HCT116 (cell line): ENCODE measurements at places on chromosomes 7 and 10.
A peak's percentile ranks its signal among the peaks of the same experiment; 100 is the strongest.

DNA sequence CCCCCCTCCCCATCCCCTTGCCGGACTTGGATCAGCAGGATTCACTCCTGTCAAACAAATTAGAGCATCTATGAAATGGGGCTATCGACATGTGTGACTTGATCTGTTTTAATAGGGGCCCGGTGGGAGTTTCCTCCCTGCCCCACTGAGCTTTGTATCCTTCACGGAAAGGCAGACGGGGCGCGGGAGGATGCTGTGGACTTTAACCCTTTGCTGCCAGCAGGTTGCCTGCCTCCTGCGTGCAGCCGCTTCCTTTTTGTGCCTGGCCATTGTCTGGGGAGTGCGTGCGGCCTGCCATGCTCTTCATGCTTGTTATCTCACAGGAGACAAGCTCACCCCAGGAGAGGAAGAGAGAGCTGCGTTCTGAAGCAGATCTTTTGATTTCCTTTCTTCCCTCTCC lies 512.8 kb upstream of the GALNT17 start:
- DNase-seq = no peak

DNA sequence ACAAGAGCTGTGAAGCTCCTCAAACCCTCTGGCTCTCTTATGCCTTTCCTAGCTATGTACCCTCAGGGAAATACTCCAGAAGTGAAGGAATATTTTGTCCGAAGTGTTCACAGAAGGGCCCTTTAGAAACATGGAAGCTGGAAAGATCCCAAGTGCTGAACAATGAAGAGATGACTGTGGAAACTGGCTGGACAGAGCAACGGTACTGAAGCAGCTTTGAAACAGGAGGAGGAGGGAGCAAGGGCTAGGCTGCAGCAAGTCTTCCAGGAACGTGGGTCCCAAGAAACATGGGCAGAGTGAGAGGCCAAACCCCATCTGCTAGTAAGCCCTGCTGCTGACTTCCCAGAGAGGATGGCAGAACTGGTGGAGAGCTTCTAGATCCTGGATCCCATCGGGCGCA lies 3.0 kb upstream of the PSAP start:
- DNase-seq = no peak

GRCh38 chr7:44713141-44713540 lies 35.5 kb upstream of the ZMIZ2 start:
- no peak for DNase-seq

GRCh38 chr10:96025566-96025965 lies 17.8 kb upstream of the CCNJ start:
- peak; percentile 34 for DNase-seq

- no peak for DNase-seq
Observed at GRCh38 chr10:28426392-28427159, 106.3 kb upstream of the WAC start.

GRCh38 chr7:133354546-133355324 lies 101.9 kb downstream of the EXOC4 start:
- DNase-seq = no peak

GRCh38 chr10:6579183-6579903 lies 733 bp downstream of the PRKCQ start:
- DNase-seq = no peak

GRCh38 chr7:42242381-42242780 lies 5.4 kb upstream of the GLI3 start:
- no peak for DNase-seq

DNA sequence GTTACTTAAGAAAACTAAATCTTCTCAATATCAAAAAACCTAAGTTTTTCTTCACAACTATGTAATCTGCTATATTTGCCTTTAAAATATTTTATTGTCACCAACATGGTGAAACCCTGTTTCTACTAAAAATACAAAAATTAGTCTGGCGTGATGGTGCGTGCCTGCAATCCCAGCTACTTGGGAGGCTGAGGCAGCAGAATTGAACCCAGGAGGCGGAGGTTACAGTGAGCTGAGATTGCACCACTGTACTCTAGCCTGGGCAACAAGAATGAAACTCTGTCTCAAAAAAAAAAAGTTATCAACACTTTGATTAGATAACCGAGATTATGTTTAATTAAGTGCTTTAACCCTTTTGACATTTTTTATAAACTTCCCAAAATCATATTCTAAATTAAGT lies 28.3 kb upstream of the CLDN4 start:
- no peak for DNase-seq

GRCh38 chr10:51768886-51769465 lies 69.6 kb upstream of the CSTF2T start:
- DNase-seq = no peak

- DNase-seq = no peak
Observed at GRCh38 chr7:47748041-47748440, 166.1 kb upstream of the TNS3 start.

- DNase-seq = no peak
Observed at GRCh38 chr10:3136763-3137611, 35.6 kb downstream of the PITRM1 start.

- DNase-seq = no peak
Observed at GRCh38 chr7:1814089-1814811, 144.2 kb downstream of the ELFN1 start.

DNA sequence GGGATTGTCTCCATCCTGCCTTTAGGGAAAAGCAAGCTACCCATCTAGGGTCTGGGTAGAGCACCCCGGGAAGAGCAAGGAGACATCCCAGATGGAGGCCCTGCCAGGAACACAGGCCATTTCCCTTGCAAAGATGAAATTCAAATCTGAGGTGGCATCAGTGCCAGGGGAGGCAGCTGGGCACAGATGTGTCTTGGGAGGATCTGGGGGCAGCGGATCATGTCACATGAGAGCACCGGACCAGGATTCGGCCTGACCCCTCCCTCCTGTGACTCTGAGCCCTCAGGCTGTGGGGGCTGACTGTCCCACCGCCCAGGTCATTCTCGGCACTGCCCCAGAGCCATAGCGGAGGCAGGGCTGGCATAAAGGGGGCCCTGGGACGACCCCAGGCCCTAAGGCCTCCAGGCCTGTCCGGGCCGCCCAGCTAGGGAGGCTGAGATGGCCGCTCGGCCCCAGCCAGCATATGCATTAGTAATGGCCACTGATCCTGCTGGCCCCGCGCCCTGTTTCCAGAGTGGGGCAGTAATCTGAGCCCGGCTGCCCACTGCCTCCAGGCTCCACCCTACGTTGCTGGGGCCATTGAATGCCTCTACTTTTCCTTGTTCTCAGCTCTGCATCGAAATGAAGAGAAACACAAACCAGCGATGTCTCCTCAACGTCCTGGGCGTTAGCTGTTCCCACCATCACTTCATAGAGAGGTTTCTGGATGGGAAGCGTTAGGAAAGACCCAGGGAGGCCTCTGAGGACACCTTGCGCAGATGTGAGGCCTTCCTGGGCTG lies 148.5 kb downstream of the UBE2H start:
- no peak for DNase-seq

GRCh38 chr7:155603205-155603857 lies 41.1 kb upstream of the RBM33 start:
- no peak for DNase-seq

- DNase-seq = no peak
Observed at GRCh38 chr7:128770233-128770632, 5.4 kb downstream of the OPN1SW start.

DNA sequence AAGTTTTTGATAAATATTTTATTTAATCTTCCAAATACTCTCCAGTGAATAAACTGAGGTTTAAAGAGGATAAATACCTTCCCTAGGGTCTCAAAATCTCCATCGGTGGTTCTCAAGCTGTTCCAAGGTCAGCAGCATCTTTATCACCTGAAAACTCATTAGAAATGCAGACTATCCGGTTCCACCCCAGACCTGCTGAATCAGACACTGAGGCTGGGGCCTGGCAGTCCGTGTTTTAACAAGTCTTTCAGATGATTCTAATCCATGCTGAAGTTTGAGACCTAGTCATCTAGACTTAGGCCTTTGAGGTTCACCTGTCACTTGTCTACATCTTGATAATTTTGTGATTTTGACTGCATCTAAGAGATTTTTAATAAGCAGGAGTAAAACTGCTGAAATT lies 37.5 kb downstream of the PLEKHA8 start:
- DNase-seq = no peak

GRCh38 chr7:35467456-35467978 lies 213.6 kb upstream of the TBX20 start:
- peak; percentile 4 for DNase-seq

DNA sequence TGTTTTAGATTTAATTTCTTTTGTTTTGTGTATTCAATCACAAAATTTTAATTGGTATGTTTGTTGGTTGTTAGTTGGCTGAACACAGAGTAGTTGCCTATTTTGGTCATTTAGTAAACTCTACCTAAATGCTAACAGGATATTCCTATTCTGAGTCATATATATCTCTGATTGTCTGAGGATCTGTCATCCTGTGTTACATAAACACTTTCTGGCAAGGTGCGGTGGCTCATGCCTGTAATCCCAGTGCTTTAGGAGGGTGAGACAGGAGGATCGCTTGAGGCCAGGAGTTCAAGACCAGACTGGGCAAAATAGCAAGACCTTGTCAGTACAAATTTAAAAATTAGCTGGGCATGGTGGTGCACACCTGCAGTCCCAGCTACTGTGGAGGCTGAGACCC lies 178.6 kb downstream of the PLCE1 start:
- DNase-seq = no peak

GRCh38 chr10:30445711-30446110 lies 11.7 kb downstream of the MAP3K8 start:
- DNase-seq = no peak

DNA sequence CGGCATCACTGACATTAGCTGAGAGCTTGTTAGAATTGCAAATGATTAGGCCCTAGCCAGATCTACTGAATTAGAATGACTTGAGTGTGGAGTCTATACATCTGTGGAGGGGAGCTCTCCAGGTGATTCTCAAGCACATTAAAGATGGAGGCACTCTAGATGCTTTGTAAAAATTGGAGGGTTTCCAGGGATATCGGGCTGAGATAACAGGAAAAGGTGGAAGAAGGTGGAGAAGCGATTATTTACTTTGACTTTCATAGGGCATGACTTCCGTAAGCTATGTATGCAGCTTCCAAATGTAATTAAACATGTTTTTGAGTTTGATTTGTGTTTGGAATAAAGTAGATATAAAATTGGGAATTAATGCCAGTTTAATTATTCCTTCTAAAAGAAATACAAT lies 235.0 kb upstream of the PTN start:
- no peak for DNase-seq

- DNase-seq = no peak
Observed at GRCh38 chr10:16814012-16814411, 3.2 kb downstream of the RSU1 start.

- no peak for DNase-seq
Observed at GRCh38 chr7:138359870-138360559, 100.0 kb upstream of the TRIM24 start.
